ENCODE measurements at places on chromosomes 5 and 9. TPM values are rescaled to one million over a fixed set of nuclear protein-coding genes. Genes with fewer than 3 reads are reported as not detected.

- DNase-seq, result peak; percentile 16
Observed at GRCh38 chr9:109940561-109940960, 160.6 kb downstream of the PALM2AKAP2 start.

DNA sequence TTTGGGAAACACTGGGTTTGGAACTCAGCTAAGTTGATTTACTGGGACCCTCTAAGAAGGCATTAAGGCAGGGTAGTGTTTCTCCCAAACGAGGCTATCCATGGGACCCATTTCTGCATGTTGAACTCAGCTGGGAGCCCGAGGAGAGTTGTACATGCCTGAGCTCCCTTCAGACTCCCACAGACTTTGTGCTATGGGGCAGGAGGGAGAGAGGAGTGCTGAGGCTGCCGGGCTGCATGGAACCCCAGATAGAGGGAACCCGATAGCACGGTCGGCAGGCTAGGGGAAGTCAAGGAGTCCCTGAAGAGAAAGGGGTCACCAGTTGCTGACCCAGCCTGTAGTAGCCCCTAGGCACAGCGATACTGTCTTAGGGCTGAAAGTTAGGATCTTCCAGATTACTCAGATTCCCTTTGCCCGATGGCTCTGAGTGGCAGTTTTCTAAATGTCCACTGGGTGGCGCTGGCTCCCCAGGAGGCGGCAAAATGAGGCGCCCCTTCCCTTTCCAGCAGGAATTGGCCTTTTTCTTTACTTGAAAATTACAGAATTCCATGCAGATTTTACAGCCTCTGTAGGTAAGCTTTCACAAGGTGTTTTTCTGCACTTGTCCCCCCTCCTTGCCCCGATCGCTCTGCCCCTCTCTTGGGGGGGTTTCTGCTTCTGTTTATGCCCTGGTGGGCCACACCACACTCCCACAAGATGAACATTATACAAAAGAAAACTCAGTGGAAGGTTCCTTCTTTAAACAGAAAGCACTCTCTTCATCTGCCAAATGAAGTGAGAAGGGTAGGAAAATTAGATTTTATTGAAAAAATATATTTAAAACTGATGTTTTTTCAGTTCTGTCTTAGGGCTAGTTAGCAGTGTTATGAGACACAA, 17.8 kb downstream of the NANS start:
- peak; percentile 37 for DNase-seq

- DNase-seq, result no peak
Observed at GRCh38 chr5:127061956-127062355, 11.3 kb downstream of the C5orf63 start.

GRCh38 chr5:41057231-41057630, 13.9 kb downstream of the MROH2B start:
- DNase-seq, result peak; percentile 4

CA9 gene
- 2.4 TPM for total RNA-seq

DNA sequence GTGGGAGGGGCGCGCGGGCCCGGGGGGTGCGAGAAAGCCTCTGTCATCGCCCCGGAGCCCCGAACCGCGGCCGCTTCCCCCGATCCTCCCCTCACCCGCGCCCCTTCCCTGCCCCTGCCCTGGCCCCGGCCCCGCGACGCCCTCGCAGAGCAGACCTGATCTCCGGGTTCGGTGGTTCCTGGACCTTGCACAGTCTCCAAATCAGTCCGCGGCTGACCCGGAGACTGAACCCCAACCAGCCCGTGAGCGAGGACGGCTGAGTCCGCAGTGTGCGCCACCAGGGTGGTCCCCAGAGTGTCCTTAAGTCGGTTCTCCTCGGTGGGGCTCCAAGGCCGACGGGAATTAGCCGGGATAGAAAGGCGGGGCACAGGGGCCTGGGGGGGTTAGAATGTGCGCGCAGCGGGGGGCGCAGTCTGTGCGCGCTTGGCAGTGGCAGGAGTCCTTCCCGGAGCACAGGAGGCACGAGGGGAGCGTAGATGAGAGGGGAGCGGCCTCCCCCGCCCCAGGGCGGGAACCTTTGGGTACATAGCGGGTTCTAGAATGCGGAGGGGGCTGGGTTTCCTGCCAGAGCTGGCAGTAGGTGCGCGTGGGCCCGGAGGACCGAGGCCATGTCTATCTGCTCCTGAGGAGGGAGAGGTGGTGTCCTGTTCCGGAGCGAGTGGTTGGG, 779 bp downstream of the PKN3 start:
- DNase-seq, result no peak

Data from LHCN-M2 (cell line).